ENCODE measurements at places on chromosomes 12 and 14. TPM values are rescaled to one million over a fixed set of nuclear protein-coding genes. Genes with fewer than 3 reads are reported as not detected.

GRCh38 chr12:111842556-111843396 is 748 bp downstream of the MAPKAPK5 start:
- DNase-seq: no peak

DNA sequence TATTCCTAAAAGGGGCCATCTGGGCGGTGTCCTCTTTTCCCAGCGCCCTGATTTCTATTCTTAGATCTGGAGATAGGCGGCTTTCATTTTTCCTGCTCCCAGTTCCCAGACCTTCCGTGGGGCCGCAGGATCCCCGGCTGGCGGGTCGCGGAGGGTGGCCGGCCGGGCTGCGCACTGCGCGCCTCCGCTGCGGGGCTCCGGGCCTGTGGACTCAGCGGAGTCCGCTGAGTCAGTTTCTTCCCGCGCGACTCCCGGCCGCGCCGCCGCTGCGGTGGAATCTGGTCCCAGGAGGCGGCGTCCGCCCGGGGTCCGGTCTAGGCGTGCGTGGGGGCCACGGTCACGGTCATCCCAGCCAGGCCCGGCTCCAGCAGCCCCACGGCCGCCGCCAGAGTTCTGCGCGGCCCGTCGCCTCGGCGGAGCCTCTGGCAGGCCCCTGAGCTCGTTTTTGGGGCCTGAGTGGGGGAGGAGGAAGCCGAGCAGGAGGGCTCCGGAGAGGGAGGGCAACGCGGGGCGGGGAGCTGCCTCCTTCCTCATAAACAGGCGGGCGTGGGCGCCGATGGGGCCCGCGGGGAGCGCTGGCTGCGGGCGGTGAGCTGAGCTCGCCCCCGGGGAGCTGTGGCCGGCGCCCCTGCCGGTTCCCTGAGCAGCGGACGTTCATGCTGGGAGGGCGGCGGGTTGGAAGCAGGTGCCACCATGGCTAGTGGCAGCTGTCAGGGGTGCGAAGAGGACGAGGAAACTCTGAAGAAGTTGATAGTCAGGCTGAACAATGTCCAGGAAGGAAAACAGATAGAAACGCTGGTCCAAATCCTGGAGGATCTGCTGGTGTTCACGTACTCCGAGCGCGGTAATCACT is at the start of gene LRRK2:
LRRK2 (plus strand) TSS at position 559 of the 853 bp plus-strand sequence; CDS start at position 694, 135 bp downstream.
- DNase-seq: peak; percentile 15

The LRRC10 gene
- not detected for total RNA-seq

GRCh38 chr12:52004042-52004648 is 2.6 kb upstream of the TAMALIN start:
- peak; percentile 33 for DNase-seq

The LBHD2 gene
- total RNA-seq: not detected

DNA sequence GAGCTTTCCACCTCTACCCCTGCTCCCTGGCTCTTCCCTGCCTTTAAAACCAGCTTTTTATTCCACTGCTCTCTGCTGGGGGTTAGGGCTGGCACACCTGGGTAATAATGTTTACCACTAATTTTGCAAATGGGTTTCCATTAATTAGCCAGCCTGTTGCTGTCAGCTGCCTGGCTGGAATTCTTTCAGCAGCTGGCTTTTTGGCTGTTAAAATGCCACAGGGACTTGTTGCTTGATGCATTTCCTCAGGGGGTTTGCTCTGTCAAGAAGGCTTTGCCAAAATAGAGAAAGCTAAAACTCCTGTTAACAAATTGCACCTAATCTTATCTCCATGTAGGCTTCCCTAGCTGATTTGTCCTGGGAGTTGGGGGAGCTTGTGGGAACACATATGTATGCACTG is 51.8 kb upstream of the PSMC1 start:
- no peak for DNase-seq

Data from H4 (cell line).